ENCODE measurements at places on chromosomes 4 and X.
A peak's percentile ranks its signal among the peaks of the same experiment; 100 is the strongest.

DNA sequence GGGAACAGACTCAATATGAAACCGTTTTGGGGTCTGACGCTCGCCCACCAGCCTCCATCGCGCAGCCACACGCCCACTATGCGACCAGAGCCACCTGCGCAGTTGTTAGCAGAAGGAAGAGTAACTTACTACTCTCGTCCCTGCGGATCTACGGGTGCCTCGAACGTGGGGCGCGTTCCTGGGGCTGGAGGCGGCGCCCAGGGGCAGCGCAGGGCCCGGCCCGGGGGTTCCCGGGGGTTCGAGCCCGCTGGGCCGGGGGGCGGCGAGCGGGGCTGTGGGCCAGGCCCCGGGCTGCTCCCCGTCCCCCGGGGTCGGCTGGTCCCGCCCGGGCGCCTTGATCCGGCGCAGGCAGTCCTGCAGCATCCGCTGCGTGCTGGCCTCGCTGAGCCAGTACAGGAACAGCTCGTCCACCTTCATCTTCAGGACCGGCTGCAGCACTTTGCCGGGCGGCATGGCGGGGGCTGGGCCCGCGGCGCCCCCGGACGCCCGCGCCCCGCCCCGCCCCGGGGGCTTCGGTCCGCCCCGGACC lies 404 bp downstream of the PPP2R3B start:
- DNase-seq = no peak

DNA sequence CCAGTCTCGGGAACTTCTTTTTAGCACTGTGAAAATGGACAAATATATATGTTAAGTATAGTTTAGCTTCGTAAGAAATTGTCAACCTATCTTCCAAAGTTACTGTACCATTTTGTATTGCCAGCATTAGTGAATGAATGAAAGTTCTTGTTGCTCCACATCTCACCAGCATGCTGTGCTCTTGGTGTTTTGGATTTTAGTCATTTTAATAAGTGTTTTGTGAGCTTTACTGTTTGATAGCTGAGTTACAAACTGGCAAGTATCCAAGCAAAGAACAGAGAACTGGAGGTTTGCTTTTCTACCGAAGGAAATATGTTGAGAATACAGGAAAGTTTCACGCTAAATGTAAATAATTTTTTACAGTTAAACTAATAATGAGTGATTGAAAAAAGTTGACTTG lies 33.0 kb downstream of the SNCA start:
- DNase-seq = no peak

- DNase-seq = no peak
These were observed 274.8 kb upstream of the UGT8 start for GRCh38 chr4:114323841-114324240.

- no peak for DNase-seq
These were observed 186.5 kb downstream of the MAB21L2 start for GRCh38 chr4:150768497-150768896.

- no peak for DNase-seq
These were observed 3.9 kb downstream of the P2RY8 start for GRCh38 chrX:1533058-1533457.

- no peak for DNase-seq
These were observed 144.7 kb downstream of the ZNF518B start for GRCh38 chr4:10312568-10312967.

DNA sequence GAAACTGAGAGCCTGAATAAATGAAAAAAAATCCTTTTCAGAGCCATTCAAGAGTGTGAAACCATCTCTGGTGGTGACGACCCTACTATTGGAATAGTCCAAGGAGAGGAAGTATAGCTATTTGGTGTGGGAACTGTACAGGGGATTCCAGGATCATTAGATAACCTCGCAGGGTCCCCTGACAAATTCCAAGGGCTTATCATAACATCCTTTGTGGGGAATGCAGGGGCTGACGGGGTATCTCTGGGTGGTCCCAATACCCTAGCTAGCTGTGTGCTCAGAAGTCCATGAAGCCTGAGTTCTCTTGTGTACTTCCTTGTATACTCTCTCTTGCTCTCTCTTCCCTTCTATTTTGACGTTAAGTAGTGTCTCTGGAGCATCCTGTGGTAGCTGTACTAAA lies 13.8 kb upstream of the PLAC1 start:
- DNase-seq = no peak

DNA sequence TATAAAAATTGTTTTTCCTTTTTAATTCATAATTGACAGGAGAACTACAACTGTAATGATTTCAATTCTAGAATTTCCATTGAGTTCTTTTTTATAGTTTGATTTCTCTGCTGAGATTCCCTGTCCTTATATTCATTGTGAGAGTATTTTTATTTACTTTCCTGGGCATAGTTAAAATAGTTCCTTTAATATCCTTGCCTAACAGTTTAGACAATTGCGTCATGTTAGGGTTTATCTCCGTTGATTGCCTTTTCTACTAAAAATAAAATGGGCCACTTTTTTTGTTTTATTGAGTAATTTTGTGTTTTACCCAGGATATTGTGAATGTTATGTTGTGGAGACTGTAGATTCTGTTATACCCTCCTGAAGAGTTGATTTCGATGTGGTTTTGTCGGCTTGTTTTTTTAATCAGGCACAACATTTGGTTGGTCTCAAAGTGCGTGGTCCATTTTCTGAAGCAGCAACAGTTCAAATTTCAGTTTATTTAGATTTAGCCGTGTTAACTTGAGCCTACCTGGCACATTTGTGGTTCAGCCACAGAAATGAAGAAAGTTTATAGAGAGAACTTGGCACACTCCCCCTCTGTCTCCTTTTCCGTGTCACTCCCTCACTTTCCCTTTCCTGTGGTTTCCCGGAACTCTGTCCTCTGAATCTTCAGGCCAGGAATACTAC lies 16.0 kb upstream of the PRRG1 start:
- DNase-seq = no peak

DNA sequence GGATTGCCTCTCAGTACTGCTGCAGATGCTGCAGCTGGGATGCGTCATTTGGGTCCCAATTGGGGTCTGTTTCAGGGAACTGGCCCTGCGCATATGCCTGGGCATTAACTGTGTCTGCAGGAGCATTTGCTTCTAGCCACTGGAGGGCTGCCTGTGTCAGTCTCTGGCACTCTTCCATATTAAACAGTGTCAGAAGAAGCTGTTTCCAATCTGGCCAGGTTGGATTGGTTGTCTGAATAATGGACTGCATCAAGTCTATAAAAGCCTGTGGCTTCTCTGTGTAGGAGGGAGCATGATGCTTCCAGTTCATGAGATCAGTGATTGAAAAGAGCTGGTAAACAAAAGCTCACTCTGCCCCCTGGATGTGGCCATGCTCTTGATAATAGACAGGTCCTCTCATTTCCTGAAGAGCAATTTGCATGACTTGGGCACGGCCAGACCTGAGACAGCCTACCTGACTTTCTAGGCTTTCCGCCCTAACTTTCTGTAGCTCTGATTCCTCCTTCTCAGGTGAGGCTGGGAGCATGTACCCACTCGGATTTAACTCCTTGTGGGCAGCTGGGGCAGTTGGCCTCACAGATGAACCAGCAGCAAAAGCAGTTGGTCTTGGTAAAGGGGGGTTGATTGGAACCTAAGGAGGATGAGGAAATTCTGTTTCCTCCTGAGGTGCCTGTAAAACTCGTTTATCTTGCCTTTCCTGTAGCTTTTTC lies 29.2 kb downstream of the SULT1E1 start:
- no peak for DNase-seq

- no peak for DNase-seq
These were observed 252.3 kb upstream of the PSAPL1 start for GRCh38 chr4:7687006-7687405.

DNA sequence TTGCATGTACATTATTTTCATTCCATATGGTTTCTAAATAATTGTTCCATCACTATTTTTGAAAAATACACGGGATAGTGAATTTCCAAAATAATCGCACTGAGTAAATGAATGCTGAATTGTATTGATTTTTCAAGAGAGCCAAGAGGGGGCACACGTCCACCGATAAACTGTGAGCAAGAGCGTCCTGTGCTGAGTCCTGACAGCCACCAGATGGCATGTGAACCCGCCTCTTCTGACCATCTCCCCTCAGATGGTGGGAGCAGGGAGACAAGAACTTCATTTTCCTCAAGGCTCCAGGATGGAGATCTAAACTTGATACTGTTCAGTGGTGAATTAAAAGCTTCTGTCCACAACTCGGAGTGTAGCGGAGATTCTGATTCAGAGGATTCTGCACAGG lies 30.6 kb upstream of the IL9R start:
- DNase-seq = peak; percentile 65

- no peak for DNase-seq
These were observed 31.6 kb upstream of the CT47C1 start for GRCh38 chrX:119041175-119041574.

GRCh38 chrX:100368167-100368566 lies 41.9 kb downstream of the PCDH19 start:
- DNase-seq = peak; percentile 21

- no peak for DNase-seq
These were observed 293.7 kb downstream of the PCDH18 start for GRCh38 chr4:137238456-137239162.

- peak; percentile 51 for DNase-seq
These were observed 89.5 kb downstream of the OR13H1 start for GRCh38 chrX:131633285-131633917.

- DNase-seq = peak; percentile 4
These were observed 155.7 kb upstream of the MAP3K15 start for GRCh38 chrX:19670854-19671620.

GRCh38 chr4:152479428-152480026 lies 56.4 kb downstream of the FBXW7 start:
- DNase-seq = no peak

GRCh38 chr4:143343276-143343831 lies 6.7 kb downstream of the GAB1 start:
- no peak for DNase-seq

DNA sequence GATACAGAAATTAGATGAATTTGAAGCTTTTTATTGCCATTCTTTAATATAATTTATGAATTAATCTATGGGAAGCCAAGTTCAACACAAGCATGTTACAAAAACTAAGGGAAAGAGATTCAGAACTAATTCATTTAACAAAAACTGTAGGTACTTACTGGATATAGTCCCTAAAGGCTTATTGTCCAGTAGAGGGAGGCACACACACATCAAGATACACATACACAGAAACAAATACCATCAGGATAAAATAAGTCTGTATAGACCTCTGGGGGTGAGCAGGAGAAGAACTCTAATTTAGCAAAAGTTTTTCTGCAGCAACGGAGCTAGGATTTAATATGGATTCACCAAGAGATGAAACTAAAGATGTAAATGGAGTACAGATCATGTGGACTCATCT lies 83.0 kb upstream of the IL13RA1 start:
- DNase-seq = peak; percentile 9

GRCh38 chr4:41619161-41619560 lies 81.2 kb downstream of the LIMCH1 start:
- no peak for DNase-seq

- DNase-seq = peak; percentile 32
These were observed 28.6 kb downstream of the UCHL1 start for GRCh38 chr4:41285202-41285863.

GRCh38 chrX:4263030-4263803 lies 549.8 kb upstream of the PRKX start:
- peak; percentile 16 for DNase-seq

DNA sequence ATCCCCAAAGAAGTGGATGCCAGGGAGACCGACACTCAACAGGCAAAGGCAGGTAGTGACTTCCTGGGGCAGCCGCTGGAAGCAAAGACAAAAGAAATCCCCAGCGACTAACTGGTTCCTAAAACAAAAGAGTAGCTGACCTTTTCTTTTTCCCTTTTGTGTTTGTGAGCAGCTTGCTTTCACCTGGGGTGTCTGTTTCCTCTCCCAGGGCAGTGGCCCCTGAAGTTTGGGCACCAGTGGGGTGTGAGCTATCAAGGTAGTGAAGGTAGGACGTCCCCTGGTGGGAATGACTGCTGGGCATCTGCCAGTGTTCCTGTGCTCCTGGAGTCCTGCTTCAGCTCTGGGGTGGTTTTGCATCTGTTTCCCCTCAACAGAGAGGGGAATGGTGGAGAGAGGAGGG lies 41.6 kb upstream of the STIM2 start:
- no peak for DNase-seq

DNA sequence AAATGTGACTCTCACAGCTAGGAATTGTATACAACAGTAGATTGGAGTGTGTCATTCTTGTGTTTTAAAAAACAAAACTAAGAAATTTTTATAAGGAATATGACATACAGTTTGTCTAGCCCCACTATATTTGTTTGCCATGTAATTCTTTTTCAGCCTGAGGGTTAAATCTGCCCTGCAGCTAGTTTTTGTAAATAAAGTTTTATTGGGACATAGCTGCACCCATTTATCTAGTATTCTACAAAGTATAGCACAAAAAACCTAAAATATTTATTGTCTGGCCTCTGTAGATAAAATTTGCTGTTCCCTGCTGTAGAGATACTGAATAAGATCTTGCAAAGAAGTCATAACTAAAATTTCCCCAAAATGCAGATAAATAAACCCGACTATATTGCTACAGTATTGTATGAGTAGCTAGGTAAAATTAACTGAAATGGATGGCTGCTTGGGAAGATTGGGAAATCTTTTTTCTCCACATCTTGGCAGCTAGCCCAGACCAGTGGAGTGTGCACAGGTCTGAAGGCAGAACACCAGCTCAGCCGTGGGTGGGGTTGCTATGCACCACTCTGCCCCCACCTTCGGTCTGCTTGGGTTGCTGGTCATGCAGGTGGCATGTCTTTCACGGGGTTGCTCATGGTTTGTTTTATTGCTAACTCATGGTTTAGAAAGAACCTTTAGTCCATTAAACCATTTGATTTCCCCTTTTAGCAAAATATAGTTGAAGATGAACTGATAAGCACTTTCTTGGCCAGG lies 127.9 kb downstream of the KLHL8 start:
- DNase-seq = peak; percentile 40

- DNase-seq = no peak
These were observed 355.7 kb downstream of the HS3ST1 start for GRCh38 chr4:11072999-11073398.

DNA sequence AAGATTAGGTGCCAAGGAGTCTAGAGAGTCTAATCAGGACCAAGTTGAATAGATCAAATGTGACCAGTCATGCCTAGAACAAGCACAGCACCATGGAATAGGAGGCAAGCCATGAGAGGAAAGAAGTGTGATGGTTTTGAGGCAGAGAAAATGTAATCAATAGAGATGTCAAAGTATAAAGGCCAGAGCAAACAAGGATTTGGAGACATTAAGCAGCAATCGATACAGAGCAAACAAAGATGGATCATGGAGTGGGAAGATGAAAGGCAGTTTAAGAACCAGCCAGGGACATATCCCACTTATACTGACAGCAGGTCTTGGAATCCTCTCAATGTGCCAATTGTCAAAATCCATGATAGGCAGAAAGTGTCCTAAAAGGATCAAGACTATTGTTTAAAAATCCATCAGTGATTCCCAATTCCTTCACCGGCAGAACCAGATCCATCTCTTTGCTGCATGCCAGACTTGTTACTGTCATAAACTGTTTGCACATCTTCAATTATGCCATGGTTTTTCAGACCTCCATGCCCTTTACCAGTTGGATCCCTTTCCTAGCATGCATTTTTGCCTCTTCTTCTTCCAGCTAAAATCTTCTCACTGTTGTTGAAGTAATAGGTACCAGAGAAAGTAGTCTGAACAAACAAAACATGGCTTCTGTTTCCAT lies 520.7 kb upstream of the ARX start:
- no peak for DNase-seq

- DNase-seq = peak; percentile 48
These were observed at the start of gene GK for GRCh38 chrX:30653415-30654131. TSS of gene GK (plus strand) at chrX:30653423. CDS start at chrX:30653538, 115 bp downstream.

Measured in SK-N-SH (cell line).